ENCODE measurements at places on chromosomes 16 and 17.

DNA sequence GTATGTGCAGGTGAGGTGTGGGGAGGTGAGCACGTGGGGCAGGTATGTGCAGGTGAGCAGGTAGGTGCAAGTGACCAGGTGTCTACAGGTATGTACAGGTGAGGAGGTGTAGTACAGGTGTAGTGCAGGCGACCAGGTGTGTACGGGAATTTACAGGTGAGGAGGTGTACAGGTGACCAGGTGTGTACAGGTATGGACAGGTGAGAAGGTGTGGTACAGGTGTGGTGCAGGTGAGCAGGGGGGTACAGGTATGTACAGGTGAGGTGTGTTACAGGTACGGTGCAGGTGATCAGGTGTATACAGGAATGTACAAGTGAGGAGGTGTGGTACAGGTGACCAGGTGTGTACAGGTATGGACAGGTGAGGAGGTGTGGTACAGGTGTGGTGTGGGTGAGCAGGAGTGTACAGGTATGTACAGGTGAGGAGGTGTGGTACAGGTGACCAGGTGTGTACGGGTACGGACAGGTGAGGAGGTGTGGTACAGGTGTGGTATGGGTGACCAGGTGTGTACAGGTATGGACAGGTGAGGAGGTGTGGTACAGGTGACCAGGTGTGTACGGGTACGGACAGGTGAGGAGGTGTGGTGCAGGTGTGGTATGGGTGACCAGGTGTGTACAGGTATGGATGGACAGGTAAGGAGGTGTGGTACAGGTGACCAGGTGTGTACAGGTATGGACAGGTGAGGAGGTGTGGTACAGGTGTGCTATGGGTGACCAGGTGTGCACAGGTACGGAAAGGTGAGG, 12.8 kb upstream of the DBNDD1 start:
- DNase-seq = no peak

DNA sequence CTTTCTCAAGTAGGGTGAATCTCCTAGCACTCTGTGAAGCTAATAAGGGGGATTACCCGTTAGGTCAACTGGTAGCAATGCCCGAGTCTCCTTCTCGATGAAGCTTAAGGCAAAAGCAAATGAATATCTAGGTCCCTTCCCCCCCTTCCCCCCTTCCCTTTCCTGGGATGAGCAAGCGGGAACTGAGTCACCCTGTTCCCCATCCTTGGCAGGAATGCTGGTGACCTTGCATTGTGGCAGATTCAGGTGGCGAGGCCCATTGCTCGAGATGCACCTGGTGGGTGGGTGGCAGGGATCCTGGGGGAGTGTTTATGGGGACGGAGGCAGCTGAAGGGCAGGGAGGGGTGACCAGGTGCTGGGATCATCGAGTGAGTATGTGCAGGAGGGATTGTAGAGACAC, 7.1 kb downstream of the NXPH3 start:
- DNase-seq = no peak

GRCh38 chr16:24075302-24075701, 180.8 kb upstream of the CACNG3 start:
- DNase-seq = no peak

- DNase-seq = no peak
These were observed 2.4 kb downstream of the HSD17B1 start for GRCh38 chr17:42555122-42555622.

GRCh38 chr17:68511254-68511670, 968 bp upstream of the PRKAR1A start:
- no peak for DNase-seq

GRCh38 chr16:50476486-50477255, 71.5 kb upstream of the NKD1 start:
- no peak for DNase-seq

GRCh38 chr16:85646976-85647375, 33.9 kb downstream of the GSE1 start:
- no peak for DNase-seq

- no peak for DNase-seq
These were observed 64.9 kb downstream of the ARHGAP17 start for GRCh38 chr16:24950275-24950674.

- no peak for DNase-seq
These were observed 77.4 kb downstream of the ANKFN1 start for GRCh38 chr17:56230660-56231059.

- DNase-seq = no peak
These were observed 3.2 kb downstream of the FAHD1 start for GRCh38 chr16:1830213-1830612.

DNA sequence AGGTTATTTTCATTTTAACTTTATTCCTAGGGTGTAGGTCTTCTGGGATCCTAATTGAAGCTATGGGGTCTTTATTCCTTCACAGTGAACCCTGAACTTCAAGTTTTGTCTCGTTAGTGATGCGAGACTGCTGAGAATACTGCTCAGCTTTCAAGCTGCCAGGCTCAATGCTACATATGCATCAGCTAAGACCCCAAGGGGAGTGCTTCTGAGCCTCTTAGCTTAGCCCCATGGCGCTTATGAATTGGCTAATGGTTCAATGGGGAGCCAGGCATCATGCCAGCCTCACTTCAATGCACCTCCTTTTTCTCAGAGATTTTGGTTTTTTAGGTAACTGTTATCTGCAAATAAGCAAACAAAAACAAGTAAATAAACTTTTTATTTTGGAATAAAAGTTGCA, 94.1 kb upstream of the SIAH1 start:
- DNase-seq = no peak

GRCh38 chr17:17018612-17019429, 23.4 kb upstream of the MPRIP start:
- DNase-seq = no peak

GRCh38 chr16:85077039-85077438, 35.2 kb downstream of the CIBAR2 start:
- no peak for DNase-seq

GRCh38 chr17:31476525-31477416, 85.3 kb downstream of the RAB11FIP4 start:
- DNase-seq = no peak

GRCh38 chr16:67571981-67572431, 9.7 kb downstream of the CTCF start:
- DNase-seq = no peak
